C1 segment of cervical spinal cord (tissue), 14 donors: ENCODE measurements at places on chromosomes 4 and X.

DNA sequence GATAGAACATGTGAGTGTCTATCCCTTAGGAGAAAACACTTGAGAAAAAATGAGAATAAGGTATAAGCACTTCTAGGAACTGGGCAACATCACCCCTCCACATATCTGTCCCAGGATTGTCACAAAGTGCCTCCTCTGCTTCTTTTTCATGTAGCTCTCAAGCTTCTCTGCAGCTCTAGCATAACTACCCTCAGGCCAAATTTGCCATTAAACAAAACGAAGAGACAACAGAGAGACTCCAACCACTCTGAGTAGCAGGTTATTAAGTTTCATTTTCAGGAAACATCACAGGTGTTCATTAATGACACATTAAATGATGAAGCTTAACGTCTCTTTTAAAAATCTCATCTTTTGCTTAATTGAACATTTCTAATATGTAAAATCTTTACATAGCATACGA is 580.0 kb downstream of the GALNTL6 start:
- no peak for DNase-seq

- no peak for DNase-seq
These were observed 40.5 kb downstream of the ANXA5 start for GRCh38 chr4:121656269-121656641.

DNA sequence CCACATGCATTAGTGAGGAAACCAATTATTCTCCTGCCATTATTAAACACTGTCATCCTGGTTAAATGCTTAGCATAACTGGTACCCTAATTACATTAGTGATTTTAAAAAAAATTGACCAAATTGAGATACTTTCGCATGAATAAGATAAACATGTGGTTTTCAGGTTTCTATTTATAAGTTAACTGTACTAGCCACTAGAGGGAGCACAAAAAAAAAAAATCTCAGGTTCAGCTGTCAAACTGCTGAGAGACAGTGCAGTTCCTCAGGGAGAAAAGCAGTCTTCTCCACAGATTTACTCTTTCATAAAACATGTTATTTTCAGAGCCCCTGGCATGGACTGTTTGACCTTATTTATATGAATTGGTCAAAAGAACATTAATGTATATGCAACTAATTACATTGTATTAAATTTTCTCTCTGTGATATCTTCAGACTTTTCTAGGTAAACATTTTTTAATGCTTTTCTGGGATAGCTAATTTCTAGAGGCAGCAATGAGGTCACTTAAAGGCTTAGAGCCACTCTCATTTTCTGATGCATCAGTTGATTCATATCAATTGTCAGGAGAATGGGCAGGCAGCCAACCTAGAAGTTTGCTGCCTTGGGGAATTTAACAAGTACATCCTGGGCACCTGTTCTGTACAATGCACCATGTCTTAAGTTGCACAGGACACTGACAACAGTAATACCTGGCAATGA is 167.5 kb downstream of the CDS1 start:
- DNase-seq = no peak

GRCh38 chr4:112069110-112069509 is 76.1 kb upstream of the FAM241A start:
- DNase-seq = no peak

DNA sequence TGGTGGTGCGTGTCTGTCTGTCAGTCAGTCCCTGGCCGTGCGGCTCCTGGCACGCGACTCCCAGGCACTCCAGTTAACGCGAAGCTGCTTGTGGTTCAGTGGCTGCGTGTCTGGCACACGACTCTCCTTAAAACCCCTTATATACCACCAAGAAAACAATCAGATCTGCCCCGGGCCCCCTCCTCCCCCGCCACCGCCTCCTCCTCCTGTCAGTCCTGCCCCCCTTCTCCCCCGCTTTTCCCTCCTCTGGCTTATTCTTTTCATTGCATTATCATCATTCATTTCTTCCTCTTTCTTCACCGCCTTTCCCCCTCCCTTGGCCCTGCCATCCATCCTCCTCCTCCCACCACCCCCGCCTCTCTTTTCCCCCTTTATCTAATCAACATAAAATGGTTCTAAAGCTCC is at the start of gene NEUROG2:
Gene NEUROG2 (minus strand): TSS at position 115 of the 405 bp plus-strand sequence. CDS start 705 bp downstream, outside the sequence.
- DNase-seq = no peak

DNA sequence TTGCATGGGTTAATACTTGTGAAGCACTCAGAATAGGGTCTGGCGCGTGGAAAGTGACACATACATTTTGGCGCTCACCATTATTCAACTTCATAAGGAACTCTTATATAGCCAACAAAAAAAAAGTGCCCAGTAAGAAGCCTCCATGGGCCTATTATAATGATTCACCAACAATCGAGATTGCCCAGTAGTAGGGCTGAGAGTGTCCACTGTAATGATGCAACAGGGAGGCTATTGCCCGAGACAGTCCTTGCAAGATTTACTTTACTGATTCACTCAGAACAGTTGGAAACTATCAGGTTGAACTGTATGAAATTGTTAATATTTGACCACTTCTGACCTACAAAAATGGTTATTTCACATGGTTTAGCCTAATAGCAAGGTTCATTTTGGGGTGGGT is 86.0 kb downstream of the PJA1 start:
- DNase-seq = no peak

GRCh38 chr4:105894660-105895582 is at the start of gene NPNT:
Gene NPNT, plus strand, starts transcription at chr4:105895471. Its CDS starts 182 bp downstream, at chr4:105895653.
- no peak for DNase-seq

DNA sequence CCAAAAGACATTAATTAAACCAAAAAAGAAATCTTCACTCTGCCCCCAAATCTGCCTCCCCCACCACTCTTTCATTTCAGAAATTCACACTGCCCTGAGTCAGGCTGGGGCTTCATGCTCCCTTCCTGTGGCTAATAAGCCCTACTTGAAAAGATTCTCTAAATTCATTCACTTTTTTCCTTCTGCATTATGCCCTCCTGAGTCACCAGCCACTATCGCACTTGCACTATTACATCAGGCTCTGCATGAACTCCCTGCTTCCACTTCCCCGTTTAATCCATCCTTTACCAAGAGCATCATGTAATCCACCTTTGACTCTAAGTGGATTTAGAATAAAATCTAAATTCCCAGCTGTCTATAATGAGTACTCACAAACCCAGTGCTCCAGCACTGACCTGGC is 295.4 kb upstream of the KLF3 start:
- DNase-seq = no peak

DNA sequence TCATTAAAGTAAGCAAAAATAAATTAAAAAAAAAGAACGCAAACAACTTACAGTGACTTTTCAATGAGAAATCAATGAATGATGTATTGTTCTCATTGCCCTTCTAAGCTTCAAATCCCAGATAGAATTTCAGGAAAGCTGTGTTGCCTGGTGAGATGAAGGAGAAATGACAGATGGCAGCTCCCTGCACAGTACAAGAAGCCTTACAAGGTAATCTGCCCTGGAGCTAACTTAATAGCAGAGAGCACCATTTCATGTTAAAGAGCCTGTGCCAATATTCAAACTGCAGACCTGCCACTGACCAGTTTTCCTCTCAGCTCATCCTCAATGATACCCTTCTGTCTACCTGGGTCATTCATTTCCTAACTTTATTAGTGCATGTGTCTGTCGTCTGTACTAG is 54.0 kb downstream of the GC start:
- no peak for DNase-seq

GRCh38 chrX:120485638-120486520 is 16.8 kb upstream of the LAMP2 start:
- DNase-seq = peak; percentile 70

DNA sequence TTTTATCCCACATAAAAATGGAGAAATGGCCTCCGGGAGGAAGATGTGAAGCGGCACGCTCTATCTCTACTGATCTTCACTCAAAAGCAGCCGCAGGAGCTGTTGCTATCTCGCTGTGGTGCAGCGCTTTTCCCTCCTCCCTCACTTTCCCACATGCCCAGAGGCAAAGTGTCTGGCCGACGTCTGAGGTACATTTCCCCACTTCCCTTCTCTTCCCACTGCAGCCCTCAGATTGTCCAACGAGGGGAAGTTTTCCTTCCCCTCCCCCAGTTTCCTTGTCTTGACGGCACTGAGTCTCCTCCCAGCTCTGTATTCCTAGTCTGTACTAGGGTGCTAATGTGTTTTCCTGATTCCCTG is 660 bp upstream of the COL25A1 start:
- no peak for DNase-seq

DNA sequence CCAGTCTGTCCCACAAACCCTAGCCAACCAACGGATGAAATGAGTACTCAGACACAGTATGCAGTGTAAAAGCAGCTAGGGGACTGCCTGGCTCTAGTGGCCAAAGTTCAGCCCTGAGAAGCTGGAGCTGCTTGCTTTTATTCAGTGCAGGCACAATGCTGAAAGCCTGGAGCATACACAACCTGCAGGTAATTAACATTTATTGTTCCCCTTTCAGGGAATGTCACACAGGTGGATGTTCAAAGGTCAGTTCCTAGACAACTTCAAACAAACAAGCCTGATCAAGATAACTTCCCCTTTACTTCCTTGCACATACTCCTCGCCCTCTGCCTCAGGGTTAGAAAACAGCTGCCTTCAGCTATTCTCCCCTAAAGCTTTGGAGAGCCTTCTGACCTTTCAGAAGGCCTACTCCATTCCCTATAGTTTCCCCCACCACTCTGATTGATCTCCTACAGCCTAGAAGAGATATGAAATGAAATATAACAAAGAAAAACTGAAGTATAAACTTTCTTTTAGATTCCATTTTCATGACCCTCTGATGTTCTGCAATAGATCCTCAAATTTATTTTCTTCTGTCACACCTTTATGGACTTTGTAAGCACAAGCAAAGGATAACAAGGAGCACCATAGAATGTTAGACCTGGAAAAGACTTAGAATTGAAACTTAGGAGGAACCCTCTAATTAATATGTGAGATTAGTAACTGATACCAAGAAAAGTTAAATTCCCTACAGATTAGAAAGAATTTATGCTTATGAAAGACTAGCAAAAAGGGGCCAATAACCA is 6.8 kb upstream of the DCAF8L1 start:
- DNase-seq = no peak

GRCh38 chrX:10564484-10564883 is 55.9 kb downstream of the MID1 start:
- no peak for DNase-seq

GRCh38 chr4:115781528-115782146 is 668.2 kb upstream of the NDST4 start:
- DNase-seq = no peak

DNA sequence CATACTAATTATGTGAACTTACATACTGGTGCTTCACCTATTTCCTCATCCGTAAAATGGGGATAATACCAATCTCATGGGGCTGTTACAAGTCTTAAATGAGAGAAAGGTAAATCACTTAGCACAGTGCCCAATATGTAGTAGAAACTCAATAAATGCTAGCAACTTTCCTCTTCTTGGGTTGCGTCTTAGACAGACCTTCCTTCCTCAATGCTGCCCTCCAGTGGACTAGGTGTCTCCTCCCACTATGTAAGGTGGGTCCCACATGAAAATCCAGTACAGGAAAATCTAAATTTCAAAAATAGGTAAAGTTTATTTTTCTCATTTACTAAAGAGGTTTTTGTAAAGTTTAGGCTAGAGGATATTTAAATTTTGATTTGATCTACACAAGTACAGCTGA is 20.6 kb downstream of the ZDHHC9 start:
- DNase-seq = no peak

DNA sequence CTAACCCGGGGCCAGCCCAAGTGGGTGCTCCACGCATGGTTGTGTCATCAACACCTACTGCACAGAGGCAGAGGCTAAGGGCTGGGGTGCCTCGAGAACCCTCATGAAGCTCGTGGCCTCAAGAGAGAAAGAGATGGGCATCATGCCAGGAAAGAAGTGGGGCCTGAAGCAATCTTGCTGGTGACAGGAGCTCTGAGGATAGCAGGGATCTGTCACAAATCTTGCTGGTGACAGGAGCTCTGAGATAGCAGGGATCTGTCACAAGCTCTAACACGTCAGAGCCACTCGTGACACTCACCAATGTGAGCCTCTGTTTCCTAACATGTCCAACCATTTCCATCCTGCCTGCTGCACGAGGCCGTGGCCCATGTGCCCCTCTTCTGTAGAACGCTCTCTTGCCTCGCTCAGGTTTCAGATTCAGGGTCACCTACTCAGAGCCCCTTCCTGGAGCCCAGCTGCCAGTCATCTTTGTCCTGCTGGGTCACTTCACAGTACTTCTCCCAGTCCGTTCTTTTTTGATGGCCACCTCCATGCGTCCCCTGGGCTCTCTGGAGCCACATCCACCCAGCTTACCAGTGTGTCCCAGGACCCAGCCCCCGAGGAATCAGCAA is 21.1 kb downstream of the PNMA6E start:
- DNase-seq = no peak

- DNase-seq = no peak
These were observed 115.2 kb downstream of the GABRA2 start for GRCh38 chr4:46274717-46275116.

GRCh38 chr4:173477016-173477415 is 53.0 kb downstream of the HAND2 start:
- no peak for DNase-seq

DNA sequence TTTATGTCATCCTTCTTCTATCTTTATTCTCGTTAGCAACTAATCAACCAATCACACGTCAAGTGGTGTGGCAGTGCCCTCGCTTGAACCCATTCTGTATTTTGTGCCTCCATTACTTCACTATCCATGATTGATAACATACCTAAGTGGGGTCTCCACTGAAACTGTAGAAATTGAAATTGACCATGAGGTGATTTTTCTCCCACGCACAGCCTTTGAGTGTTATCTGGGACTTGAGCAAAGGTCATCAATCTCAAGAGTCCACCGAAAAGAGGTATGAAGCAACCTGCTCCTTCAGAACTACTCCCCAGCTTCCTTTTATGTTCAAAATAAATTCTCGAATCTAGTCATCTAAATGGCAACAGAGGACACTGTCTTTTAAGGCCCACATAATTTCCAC is 111.1 kb downstream of the SCD5 start:
- no peak for DNase-seq

GRCh38 chrX:352181-352580 is 33.6 kb upstream of the GTPBP6 start:
- no peak for DNase-seq

DNA sequence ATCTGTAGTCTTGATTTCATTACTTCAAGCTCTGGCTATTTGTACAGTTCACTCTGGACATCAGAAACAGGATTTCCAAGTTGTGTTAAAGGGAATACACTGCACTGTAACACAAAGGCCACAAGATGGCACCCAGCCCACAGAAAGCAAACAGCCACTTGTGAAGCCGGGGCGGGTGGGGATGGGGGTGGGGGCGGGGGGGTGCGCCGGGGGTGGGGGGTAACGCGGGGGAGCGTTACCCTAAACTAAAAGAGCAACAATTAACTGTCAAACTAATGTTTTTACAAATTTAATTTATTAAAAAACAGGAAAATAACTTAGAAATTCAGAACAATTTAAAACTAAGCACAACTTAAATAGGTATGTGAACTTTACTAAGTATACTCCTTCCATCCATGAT is 27.3 kb downstream of the PRDX4 start:
- no peak for DNase-seq
